ENCODE measurements at places on chromosomes 5 and 9.

- no peak for DNase-seq
Measured at GRCh38 chr9:7154003-7154619, 396.3 kb downstream of the KDM4C start.

GRCh38 chr5:143495821-143496275 lies 92.4 kb upstream of the NR3C1 start:
- DNase-seq = no peak

DNA sequence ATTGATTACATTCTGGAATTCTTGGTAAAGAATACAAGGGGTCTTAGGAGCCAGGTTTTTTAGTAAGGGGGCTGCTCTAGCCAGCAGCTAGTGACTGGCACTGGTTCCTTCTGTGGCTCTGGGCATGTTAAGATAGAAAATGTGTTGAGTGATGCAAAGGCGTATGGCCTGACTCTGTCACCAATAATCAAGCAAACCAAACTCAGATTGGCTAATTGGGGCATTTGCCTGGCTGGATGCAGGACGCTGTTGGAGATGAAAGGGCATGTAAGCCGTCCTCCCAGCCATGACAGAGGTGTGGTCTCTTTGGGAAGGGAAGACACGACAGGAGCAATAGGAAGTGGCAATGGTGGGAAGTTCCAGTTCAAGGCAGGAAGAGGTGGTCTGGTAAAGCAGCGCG lies 87.6 kb upstream of the CTSL start:
- no peak for DNase-seq

- no peak for DNase-seq
Measured at GRCh38 chr9:7392148-7392547, 407.4 kb downstream of the DMAC1 start.

DNA sequence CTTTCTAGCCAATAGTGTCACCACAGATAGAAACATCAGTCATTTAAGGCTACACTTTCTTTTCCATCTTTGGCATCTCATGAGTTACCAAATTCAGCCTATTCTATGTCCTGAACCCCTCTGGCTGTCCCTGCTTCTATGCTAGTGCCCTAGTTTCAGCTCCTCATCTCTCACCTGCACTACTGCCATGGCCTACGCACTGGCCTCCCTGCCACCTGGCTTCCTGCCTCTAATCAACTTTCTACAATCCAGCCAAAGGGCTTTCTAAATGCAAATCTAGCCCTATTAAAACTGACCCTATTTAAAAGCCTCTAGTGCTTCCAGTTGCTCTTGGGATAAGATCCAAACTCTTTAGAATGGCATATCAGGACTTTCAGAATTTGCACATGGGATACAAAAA lies 482.9 kb downstream of the TMEM38B start:
- DNase-seq = no peak

DNA sequence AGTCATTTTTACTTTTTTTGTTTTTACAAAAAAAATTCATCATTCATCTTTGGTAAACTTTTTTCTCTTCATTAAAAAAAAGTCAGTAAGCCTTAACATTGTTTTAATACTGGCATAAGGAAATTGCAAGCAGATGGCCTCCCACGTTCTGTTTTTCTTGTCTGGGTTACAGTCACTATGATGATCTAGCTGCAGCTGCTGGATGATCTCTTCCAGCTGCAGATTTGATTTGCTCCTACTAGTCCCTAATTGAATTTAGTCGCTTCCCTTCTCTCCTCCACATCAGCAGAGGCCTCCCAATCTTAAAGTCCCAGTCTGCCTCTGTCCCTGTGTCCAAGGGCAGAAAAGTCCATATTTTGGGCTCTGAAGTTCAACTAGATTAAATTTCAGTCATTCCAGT lies 106.8 kb upstream of the PTGER4 start:
- DNase-seq = no peak

DNA sequence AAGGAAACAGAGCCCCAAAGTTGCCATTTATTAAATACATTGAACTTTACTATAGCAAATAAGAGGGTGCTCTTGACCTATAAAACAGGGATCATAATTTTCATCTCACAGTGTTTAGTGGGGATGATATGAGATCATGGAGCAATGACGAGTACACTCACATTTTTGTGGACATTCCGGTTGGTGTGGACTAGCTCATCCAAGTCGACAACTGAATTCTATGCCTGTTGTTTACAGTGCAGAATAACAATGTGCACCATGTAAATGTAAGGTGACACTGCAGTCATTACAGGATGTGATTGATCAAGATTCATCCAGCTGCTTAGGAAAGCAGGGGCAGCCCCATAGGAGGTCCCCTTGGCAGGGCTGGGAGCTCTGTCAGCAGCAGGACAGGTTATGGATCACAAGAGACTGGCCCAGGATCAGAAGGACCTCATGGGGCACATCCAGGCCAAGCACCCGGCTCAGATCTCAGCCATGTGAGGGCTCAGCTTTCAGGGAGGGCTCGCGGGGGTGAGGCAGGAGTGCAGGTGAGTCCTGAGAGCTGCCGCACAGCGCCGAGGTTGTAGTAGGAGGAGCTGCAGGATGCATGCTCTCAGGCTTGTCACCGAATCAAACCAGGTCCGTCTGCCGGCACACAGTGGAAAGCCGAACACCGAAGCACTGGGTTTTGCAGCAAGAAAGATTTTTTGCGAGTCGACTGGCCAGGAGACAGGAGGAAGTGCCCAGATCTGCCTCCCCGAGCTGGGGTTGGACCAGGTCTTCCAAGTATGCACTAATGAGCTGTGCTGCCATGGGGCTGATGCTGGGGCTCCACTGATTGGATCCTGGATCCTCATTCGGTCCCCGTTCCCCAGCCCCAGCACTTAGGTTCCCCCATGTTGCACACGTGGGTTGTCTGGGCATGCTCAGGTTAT lies 28.2 kb downstream of the MRPL36 start:
- no peak for DNase-seq

- no peak for DNase-seq
Measured at GRCh38 chr9:125161284-125161918, 18.1 kb upstream of the SCAI start.

DNA sequence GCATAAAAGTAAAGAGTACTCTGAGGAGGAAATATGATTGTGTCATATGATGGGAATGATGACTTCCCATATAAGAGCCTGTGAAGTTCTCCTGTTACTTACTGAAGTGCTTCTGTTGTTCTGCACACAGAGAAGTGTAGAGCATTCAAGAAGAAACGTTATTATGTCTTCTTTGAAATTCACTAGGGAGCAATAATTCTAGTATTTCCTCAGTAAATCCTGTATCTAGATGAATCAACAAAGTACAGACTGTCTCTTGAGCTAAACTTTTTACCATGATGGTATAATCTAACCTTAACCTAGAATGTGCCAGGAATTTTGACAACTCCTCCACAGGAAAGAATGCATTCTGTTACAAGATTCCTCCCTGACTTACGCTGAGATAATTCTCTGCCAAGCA lies 18.9 kb upstream of the GHR start:
- DNase-seq = no peak

- DNase-seq = no peak
Measured at GRCh38 chr9:81898851-81899250, 29.4 kb upstream of the SPATA31D4 start.

DNA sequence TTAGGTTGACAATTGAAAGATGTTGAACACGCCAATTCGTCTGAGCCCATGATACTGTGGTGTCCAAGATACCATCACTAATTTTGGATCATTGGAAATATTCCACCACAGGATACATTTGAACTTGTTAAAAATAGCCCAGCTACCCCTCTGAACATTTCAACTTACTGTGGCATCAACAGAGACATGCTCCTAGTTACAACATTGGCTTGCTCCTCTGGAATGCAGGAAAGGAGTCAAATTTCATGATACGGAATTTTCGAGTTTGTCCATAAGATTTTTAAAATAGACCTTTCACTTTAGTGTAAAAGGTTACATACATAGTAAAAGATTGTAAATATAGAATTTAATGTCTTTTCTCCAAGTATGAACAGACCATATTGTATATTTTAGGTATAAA lies 12.8 kb downstream of the SEMA5A start:
- DNase-seq = no peak

GRCh38 chr9:100437860-100438805 lies 11.2 kb downstream of the MSANTD3 start:
- no peak for DNase-seq

GRCh38 chr5:181098762-181099601 lies 32.0 kb downstream of the OR2V1 start:
- no peak for DNase-seq

DNA sequence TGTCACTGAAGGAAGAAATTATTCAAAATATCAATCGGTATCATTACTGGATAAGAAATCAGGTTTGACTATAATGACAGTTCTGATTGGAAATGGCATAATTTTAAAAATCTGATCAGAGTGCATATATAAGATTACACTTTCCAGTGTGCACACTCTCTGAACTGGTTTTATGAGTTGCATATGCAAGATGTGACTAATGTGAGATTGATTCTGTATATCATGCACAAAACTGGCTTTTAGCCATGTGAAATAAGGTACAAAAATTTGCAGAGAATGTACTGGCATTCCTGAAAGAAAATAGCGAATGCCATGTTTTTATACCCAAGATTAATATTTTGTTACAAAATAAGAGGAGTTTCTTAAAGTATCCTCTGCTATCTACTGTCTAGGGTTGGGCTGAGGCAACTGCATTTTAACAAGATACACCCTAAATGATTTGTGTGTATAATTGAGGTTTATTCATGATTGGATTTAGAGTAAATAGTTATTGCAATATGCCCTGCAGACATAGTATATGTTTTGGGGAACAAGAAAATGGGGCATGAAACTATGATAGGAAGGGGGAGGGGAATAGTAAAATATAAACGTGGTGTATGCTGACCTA lies 70.7 kb downstream of the LNPEP start:
- no peak for DNase-seq

DNA sequence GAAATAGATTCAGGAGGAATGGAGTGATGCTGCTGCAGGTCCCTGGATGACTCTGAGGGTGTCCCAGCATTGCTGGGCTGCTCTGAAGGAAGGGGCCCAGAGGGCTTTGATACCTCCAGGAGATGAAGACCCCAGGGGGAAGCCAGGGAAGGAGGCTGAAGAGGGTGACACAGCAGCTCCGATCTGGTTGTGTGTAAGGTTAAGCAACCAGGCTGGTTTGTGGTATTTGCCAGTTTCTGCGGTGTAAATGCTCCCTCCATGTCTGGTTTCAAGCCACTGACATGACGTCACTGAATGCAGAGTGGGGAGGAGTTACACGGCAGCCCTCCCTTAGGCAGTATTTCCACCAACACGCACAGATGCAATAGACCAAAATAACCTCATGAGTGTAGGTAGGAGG lies 40.0 kb upstream of the ORM1 start:
- no peak for DNase-seq

DNA sequence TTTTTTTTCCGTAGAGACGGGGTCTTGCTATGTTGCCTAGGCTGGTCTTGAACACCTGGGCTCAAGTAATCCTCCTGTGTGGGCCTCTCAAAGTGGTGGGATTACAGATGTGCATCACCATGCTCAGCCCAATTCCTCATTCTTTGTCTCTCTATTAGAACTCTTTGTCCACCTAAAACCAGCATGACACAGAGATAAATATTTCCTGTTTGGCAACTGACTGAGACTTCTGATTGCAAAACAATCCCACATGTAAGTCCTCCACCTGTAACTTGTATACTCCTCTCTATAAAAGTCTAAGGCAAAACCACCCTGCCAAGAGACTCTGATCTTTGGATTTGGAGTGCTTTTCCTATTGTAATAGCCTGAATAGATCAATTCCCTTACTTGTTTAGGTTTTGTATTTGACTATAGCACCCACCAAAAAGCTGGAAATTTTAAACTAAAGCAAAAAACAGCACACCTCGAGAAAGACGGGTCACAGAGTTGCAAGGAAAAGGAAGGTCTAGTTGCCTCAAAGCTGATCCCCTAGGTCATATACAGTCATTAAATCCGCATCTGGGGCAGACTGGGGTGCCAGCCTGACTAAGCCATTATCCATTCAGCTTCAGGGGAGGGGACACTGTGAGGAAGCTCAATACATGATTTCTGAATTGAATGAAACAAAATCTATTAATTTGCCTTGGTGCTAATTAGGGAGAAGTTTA lies 13.5 kb upstream of the KIF27 start:
- DNase-seq = no peak

DNA sequence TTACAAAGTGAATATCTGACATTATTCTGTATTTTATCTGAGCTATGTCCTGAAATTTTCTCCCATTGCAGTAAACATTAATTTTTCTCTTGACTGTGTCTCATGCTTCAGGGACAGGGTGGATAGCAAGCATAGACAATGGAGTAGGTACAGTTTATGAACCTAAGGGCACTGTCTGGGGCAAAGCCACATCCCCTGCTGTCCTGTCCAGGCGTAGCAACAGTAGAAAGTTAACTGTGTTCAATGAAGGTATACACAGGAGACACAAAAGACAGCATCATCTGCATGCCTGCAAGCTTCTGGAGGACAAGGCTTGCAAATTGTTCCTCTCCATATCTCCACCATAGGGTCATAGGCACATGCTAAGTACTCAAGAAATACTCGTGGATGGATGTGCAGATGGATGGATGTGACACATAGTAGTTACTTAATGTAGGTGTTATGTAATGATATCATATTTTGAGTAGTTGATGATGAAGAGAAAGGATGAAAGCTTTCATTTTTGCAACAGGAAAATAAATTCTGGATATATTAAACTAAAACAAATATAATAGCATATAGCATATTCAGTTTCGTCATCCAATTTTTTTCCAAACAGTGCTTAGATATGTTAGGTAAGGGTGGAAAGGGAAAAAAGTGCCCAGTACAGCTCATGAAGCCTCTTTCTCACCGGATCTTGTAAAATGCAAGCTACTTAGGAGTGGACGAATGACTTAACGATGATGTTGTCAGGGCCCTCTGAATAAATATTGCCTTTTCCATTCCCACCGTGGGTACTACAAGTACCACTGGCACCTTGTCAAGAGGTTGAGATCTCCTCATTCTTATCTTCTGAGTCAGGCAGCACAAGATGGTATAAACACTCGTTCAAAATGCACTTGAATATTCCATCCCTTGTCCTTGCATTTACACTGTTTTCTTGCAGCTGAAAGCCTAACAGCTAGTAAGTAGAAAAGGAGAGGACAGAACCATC lies 19.9 kb upstream of the ZSWIM6 start:
- no peak for DNase-seq

GRCh38 chr9:128728298-128728697 lies 4.4 kb upstream of the ZDHHC12 start:
- no peak for DNase-seq

DNA sequence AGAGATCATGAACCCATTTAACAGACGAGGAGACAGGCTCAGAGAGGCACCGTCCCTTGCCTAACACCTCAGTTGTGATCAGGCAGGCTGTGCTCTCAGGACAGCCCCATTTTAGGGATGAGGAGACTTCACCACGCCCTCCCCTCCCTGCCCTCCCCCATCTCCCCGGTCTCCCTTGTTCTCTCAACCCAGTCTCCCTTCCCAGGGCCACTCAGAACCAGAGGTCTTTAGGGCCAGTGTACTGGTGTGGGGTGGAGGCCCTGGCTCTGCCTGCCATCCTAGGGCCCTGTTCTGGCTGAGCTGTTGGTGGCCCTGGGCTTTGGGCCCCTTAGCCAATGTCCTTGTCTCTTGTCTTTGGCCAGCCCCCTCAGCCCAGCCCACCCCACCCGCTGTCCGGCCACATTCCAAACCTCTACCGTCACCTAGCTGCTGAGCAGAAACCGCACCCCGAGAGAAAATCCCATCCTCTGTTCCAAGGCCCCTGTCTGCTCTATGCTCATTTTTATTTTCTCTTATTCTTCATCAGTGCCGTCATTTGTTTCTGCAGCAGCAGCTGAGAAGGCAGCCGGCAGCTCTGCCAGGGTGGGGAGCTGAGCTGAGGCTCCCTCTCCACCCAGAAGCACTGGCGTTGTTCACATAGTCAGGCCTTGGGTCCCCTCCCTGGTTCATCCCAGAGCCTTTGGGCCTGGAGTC lies 33.9 kb downstream of the OLFML2A start:
- DNase-seq = no peak

All from substantia nigra (tissue), 51 donors.